Stimulated activated CD4-positive, alpha-beta T cell treated with anti-CD3 and anti-CD28 coated beads, Interleukin-4, amount 100 ng/mL, for 24 hours (primary cell): ENCODE measurements at places on chromosomes 6 and 20.

DNA sequence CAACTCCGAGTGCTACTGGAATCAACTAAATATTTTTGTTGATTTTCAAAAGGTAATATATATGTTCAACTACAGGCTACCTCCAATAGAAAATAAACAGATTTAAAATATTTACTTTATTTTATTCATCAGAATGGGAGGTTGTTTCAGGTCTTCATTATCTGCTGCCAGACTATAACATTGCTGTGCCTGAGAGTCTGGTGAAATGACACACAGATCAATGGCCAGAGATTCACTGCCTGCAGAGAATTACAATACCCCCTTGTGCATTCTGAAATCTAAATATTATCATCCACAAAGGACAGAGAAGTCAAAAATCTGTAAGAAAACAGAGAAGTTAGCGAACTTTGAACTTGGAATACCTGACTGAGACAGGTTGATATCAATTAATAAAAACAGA is 667.8 kb upstream of the GJE1 start:
- no peak for DNase-seq

- no peak for DNase-seq
Observed at GRCh38 chr6:146560607-146561006, 17.0 kb downstream of the RAB32 start.

GRCh38 chr6:135496800-135497411 is 634 bp downstream of the AHI1 start:
- no peak for DNase-seq

DNA sequence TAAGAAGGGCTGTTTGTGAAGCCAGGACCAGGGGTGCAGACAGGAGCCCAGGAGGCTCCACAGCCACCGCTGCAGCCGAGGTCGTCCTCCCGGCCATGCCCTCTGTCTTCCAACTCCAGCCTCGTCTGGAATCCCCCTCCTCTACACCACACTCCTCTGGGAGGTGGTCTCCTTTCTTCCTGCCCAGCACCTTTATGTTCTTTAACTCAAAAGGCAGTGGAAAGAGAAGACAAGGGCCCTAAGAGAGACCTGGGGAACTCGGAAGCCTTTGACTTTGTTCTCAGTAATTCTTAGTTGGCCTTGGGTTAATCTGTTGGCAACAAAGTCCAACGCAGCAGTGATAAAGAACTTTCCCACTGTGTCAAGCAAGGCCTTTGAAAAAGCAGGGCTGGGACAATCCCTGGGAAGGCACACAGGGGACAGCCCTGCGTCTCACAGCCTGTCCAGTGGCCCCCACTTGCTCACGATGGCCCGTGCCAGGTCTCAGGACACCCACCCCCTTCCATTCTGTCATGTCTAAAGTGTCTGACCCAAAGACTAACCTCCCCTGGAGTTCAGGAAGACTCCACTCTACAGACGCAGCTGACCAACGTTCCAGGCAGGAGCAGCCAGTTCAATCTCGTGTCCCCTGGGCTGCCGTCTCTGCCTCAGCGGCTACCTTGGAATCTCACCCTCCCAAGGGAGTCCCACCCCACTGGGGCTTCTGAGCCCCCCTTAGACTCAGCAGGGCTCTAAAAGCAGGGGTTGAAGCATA is 42.8 kb upstream of the FAM50B start:
- no peak for DNase-seq

DNA sequence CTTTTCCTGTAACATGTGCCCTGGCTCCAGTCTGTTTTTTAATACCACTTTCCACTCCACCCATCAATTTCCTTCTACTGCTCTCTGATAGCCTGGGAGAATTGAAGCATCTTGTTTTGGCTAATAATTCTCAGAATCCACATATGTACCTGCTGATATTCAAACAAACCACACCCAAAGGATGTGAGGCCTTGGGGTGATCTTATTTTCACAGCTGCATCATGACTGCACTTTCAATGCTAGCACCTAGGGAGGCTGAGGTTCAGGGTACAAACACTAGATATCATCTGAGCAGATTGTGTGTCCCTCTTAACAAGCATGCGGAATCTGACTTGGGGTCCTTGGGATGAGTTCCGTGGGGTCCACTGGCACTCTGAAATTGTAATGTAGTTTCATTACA is 12.7 kb downstream of the FNDC1 start:
- no peak for DNase-seq

DNA sequence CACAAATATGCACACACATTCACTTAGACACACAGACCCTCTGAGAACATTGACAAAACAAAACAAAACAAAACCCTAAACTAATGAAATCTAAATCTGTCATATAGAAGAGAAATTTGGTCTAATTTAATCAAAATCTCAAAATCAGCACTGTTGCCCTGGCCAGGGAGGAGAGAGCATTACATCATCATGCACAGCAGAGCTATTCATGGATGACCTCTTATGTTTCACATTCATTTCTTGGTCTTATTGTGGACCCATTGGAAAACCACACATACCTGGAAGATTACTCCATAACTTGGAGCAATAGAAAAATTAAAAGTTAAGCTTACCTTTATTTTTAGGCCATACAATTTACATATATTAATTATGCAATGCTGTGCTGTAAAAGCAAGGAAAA is 1223.6 kb upstream of the GJE1 start:
- no peak for DNase-seq
